ENCODE measurements at places on chromosomes 11 and 22.
A peak's percentile ranks its signal among the peaks of the same experiment; 100 is the strongest.

- DNase-seq: no peak
Observed at GRCh38 chr22:27873472-27873871, 45.6 kb downstream of the PITPNB start.

DNA sequence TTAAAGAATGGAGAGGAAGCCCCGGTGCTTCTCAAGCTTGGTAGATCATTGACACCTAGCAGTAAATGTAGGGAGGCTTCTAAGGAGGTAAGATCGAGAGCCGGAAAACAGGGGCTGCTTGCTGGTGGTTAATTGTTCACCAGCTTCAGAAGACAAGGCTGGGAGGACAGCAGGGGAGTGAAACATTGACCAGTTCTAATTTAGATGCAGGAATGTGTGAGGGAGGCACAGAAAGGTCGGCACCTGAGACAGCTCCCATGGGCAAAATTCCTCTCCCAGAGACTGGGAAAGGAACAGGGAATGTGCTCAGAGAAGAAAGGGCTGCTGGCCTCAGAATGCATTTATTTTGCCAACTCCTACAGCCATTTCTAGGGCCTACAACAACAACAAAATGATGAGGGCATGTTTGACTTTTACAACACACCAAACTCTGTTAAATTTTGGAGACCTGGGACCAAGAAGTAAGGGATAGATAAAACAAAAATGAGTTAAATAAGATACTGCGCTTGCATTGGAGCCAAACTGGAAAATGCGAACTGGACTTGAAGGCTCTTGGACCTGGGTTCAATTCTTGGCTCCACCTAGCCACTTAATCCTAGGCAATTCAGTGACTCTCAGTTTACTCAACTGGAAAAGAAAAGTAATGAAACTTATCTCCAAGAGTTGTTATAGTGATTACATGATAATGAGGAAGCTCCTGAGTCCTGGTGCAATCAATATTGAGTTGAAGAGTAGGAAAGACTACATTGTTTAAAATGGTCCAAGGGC, 31.0 kb downstream of the FZD4 start:
- DNase-seq: no peak

DNA sequence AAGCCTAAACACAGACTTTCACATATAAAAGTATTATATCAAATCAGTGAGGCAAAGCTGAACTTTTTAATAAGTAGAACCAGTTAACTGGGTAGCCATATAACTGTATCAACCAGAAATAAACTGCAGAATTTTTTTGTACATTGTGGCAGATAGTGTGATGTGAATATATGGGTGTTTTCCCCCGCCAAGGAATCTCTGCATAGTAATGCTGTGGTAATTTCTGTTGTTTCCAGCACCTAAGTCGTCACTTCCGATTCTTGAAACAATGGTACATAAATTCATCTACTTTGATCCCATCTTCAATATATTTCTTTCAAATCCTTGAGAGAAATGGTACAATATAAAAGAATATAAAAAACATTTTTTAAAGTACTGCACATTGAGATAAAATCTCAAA, 39.6 kb downstream of the NARS2 start:
- DNase-seq: no peak

- no peak for DNase-seq
Observed at GRCh38 chr11:31050061-31050765, 319.3 kb downstream of the DCDC1 start.

GRCh38 chr11:8374716-8375115, 111.0 kb upstream of the LMO1 start:
- DNase-seq: no peak

GRCh38 chr11:925496-926301, at the start of gene AP2A2:
Gene AP2A2 (plus strand): TSS chr11:925870. CDS start chr11:926022, 152 bp downstream.
- peak; percentile 79 for DNase-seq

- no peak for DNase-seq
Observed at GRCh38 chr11:86999859-87000753, 37.6 kb upstream of the TMEM135 start.

- no peak for DNase-seq
Observed at GRCh38 chr11:95994329-95994728, 70.4 kb upstream of the MTMR2 start.

Data from stimulated activated CD8-positive, alpha-beta memory T cell treated with anti-CD3 and anti-CD28 coated beads, Interleukin-4, amount 100 ng/mL, for 4 hours (primary cell).